ENCODE measurements at places on chromosomes 13 and 19.

GRCh38 chr13:43374621-43375020 lies 351.2 kb downstream of the DNAJC15 start:
- DNase-seq: no peak

DNA sequence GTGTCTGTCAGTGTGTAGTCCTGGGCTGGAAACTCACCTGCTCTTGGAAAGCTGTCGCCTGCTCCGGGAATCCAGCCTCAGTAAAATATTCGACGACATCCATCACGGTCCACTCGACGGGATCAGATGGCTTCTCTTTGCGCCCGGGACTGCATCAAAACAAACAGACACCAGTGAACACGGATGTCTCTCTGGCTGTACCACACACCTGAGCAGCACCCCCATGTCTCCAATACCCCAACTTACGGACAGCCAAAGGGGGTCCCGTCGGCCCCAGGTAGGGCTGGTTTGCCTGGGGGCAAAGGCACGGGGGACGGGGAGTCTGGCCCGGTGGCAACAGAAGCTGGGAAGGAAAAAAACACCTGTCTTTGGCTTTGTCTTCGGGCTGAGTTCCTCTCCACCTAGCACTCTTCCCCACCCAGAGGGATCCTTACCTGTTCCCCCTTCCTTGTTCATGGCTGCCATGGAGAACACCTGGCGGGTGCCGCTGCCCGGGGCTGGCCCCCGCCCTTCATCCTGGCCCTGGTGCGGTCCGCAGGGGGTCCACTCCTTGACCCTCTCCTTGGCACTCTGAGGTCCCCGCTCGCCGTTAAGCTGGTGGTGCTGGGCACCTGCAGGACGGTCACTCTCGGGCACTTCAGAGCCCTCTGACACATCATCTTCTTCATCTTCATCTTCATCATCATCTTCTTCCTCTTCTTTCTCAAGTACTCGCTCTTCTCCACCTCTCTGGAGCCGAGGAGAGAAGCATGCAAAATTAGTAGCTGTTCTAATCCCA lies 1.7 kb downstream of the SAMD1 start:
- DNase-seq: no peak

- DNase-seq: no peak
Observed at GRCh38 chr13:96844195-96844594, 150.1 kb downstream of the OXGR1 start.

- peak; percentile 63 for DNase-seq
Observed at GRCh38 chr19:39199025-39199424, 2.3 kb downstream of the NCCRP1 start.

GRCh38 chr13:23558675-23559536 lies 11.3 kb upstream of the TNFRSF19 start:
- no peak for DNase-seq

GRCh38 chr13:29993716-29994488 lies 143.5 kb upstream of the UBL3 start:
- no peak for DNase-seq

GRCh38 chr13:98374750-98375149 lies 197.7 kb upstream of the RNF113B start:
- no peak for DNase-seq

- DNase-seq: no peak
Observed at GRCh38 chr13:45439781-45440462, 21.7 kb upstream of the SLC25A30 start.

DNA sequence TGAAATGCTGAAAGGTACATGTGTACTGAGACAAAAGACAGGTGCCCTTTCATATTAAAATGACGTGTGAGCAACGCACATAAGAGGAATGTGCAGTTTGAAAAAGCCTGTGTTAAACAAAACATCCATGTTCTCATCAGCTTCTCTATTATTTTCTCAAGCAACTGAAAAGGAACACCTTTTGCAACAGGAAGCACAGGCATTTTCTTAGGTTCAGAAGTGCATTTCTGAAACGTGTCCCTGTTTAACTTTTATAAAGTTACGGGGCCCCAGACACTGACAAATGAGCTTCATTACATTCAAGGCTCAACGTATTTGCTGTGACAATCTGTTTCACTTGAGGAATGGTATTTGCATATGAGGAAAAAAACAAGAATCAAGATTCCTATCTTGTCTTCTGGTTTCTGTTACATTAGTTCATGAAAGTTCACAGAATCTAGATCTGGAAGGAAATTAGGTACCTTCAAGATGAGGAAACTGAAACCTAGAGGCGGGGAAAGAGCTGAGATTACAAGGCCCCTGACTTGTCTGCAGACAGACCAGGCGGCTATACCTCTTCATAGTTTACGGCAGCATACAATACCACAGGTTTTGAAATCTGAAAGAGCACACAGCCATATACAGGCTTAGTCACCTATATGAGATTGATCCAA lies 431.7 kb downstream of the KLF12 start:
- DNase-seq: no peak

DNA sequence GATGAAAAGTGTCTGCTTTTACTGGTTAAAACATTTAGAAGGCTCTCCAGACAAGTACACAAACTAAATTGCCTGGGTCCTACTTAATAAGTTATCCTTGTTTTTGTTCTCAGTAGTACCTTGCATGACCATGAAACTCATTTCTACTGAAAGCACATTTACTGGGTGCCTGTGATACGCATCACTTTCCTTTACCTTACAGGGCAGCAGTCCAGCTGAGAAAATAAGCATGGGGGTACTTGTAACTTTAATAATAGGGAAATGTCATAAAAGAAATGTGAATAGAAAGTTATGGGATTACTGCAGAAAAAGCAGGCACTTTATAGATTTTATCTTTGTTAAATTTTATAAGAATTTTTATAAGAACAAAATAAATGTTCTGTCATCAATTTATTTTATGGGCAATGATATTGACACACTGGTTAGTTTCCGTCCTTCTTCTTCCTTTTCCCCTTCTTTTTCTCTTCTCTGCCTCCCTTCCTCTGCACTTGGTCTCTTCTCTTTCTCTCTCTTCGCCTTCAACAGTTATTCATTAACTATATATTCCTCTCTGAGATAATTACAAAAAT lies 107.3 kb upstream of the AKAP11 start:
- no peak for DNase-seq

DNA sequence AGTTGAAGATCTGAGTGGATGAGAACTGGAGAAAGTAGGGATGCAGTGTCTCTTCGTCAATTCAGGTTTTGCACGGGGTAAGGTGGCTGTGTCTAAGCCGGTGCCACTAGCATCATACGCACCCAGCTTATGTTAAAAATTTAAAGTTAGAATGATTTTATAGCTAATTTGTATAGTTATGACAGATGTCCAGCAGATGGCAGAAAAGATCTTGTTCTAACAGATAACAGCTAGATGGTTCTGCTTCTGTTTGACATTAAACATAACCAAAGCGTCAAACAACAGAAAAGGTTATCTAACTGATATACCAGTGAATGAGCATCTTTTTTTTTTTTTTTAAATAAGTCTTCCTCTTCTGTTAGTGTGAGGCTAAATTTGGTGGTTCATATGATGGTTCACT lies 18.8 kb upstream of the EDDM13 start:
- no peak for DNase-seq

- no peak for DNase-seq
Observed at GRCh38 chr19:48170817-48171347, 402 bp downstream of the ZSWIM9 start.

DNA sequence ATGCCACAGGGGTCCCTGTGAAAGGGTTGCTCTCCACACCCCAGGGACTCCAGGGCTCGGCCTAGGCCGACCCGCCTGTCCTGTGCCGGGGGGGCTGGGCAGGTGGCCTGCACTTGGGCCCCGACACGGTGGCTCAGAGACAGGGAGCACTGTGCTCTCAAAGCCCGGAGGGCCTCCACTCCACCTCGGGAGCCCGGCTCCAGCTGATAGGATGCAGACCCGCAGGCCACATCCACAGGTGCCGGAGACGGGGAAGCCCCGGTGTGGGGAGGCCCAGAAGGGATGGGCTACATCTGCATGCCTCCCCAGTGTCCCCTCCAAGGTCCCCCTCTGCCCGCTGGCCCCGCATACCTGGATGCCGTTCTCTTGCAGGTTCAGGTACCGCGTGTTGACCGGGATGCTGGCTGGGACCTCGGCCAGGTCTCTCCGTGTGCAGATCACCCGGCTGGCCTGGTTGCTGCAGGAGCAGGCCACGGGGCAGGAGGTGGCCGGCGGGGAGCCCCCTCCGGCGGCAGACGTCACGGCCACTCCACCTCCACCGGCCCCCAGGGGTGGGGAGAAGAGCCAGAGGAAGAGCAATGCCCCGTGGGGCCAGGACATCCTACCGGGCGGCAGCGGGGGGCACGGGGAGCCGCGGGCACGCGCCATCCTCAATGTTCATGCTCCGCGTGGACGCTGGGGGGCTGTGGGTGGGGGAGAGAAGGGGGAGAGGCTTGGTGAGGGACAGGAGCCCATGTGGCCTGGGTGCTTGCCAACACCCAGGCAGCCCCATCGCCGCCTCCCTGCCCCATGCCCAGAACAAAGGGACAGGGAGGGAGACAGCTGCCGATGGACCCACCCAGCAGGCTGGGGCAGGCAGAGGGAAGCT lies 19.8 kb downstream of the LRRC4B start:
- peak; percentile 74 for DNase-seq

- DNase-seq: no peak
Observed at GRCh38 chr13:73991384-73991783, 142.8 kb downstream of the KLF12 start.

DNA sequence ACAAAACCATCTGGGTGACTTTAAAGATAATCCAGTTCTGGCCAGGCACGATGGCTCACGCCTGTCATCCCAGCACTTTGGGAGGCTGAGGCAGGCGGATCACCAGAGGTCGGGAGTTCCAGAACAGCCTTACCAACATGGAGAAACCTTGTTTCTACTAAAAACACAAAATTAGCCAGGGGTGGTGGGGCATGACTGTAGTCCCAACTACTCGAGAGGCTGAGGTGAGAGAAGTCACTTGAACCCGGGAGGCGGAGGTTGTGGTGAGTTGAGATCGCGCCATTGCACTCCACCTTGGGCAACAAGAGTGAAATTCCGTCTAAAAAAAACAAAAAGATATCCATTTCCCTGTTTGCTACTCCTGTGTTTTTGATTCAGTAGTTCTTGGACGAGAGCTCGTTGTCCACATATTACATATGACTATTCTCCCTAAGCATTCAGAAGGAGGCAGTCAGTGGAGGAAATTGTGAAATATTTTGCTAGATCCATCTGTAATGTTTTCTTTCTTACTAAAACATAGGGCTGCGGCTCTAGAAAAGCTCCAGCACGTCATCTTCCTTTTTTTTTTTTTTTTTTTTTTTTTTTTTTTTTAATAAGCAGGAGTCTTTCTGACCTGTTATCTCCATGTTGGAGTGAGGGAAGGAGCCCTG lies 33.6 kb downstream of the ZNF701 start:
- no peak for DNase-seq
